Brain (organoid and tissue), 16 donors: ENCODE measurements at places on chromosomes 6 and 20. TPM values are rescaled to one million over a fixed set of nuclear protein-coding genes. Genes with fewer than 3 reads are reported as not detected.

DNA sequence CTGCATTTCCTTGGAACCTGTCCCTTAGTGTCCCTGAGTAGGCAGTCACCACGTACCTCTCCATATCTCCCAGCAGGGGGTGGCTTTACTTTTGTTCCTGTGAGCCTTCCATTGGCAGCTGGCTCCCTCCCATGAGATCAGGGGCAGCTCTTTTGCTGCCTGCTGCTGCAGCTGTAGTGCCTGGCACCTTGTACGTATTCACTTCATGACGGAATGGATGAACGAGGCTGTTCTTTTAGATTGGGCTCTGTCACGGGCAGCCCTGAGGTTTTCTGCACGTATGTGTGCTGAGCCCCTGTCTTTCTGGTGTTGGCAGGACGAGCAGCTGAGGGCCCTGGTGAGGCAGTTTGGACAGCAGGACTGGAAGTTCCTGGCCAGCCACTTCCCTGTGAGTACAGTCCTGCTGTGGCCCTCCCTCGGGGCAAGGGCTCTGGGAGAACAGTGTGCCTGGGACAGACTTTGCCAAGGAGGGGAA, 14.6 kb downstream of the MYBL2 start:
- DNase-seq: no peak

DNA sequence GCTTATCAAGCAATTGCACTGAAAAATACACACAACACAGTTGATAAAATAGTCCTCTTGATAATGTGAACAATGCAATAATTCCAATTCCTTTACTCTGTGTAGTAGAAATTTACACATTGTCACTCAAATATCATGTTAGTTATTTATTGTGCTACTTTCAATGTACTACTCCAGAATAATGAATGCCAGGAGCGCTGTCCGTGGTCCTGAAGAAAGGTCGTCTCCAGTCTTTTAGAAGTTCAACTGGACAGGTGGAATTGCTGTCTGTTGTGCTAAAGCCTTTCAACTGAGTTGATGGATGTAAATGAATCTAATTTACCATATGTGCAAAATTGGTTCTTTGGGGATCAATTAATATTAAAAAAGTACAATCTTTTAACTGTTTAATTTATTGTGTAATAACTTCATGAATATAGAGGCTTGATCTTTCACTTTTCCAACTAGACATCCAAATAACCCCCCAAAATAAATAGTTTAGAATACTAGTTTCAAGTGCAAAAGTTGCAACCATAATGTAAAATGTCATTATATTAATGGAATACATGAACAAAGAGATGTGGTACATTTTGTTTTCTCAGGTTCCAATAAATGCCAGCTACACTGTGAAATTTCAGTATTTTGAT, 3.2 kb downstream of the GRIK2 start:
- no peak for DNase-seq

Gene BHLHE23
- polyA plus RNA-seq: not detected

DNA sequence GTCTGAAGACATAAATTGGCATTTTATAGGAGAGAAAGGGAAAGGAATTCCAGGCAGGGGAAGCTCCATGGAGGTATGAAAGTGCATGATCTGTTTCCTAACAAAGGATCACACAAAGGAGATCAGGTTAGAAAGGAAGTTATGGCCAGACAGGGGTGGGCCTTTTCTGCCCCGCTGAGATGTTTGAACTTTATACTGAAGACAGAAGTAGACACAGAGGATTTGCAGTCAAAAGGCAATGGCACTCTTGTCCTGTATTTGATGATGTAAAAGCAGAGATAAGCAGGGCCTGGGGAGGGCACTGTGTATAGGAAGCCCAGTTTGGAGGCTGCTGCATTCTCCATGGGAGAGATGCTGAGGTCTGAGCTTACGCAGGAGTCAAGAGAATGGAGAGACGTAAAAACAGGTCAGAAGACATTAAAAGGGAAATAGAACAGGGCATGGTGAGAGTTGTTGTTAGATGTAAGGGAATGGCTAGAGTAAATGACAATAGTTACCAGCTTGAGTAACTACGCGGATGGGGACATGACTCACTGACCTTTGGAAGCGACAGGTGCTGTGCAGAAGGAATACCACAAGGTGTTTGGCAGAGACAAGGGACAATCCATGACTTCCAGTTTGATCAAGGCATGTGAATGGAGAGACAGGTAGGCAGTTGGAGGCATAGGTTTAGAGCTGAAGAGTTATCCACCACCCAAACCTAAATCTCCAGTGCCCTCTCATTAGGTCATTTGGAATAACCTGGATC, 190.6 kb upstream of the SASH1 start:
- DNase-seq: peak; percentile 90

Gene HAO1
- polyA plus RNA-seq: not detected

- DNase-seq: no peak
These were observed 53.2 kb downstream of the PTPN1 start for GRCh38 chr20:50563133-50563944.

- DNase-seq: no peak
These were observed 80.1 kb downstream of the UTRN start for GRCh38 chr6:144365271-144365670.

- no peak for DNase-seq
These were observed 46.1 kb downstream of the SYNJ2 start for GRCh38 chr6:158027590-158028285.

DNA sequence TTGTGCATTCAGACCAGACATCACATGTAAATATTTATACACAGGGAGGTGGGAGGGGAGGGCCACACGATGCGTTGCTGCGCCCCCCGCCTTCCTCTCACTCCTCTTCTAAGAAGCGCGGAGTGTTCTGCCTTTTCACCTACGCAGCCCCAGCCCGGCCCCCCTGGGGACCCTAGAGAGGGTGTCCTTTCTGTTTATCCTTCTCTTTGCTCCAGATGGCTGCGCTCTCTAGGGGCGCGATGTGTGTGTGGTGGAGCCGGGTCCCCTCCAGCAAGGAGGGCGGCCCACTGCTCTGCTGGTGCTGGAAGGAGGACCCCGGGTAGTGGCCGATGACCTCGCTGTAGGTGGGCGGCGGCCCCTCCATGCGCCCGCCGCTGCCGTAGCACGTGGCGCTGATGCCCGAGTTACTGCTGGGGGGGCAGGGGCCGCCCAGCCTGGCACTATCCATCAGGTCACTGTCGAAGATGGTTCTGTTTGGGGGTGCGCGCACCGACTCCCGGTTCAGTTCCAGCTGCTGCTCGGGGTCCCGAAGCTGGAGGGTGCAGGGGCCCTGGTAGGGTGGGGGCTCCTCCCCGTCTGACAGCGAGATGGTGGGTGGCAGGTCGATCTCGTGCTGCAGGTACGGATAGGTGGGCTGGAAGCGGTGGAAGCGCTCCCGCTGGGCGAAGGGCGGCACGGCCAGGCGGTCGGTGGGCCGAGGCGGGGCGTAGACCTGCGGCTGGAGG, 31.8 kb upstream of the ZBP1 start:
- no peak for DNase-seq

DNA sequence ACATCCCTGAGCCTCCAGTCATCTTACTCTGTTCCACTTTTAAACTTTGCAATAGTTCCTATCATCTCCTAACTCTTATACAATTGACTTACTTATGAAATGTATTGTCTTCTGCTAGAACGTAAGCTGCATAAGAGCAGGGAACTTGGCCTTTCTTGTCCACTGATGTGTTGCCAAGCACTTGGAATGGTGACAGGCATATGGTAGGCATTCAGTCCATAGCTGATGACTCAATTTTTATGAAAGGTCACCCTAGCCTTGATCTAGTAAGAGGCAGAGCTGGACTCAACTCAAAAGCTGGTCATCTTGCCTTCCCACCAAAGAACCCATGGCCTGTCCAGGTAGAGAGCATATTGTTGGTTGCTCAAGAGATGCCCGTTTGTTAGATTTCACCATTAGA, 82.4 kb upstream of the FAM184A start:
- DNase-seq: no peak

DNA sequence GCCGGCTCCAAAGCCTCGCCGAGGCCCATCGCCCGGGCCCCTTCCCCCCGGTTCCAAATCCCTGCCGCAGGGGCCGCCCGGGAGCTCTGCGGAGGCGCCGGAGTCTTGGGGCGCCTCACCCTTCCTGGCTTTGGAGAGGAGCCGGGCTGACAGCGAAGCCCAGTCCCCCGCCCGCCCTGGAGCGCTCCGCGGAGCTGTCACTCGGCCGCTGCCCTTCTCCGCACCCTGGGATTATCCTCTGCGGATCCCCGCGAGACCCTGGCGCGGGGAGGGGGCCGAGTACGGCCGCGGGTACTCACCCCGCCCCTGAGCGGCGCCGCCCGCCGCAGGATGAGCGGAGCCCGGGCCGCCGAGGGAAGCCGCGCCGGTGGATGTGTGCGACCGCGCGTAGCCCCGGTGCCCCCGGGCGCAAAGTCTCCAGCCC, 343 bp downstream of the SNAP91 start:
- no peak for DNase-seq

DNA sequence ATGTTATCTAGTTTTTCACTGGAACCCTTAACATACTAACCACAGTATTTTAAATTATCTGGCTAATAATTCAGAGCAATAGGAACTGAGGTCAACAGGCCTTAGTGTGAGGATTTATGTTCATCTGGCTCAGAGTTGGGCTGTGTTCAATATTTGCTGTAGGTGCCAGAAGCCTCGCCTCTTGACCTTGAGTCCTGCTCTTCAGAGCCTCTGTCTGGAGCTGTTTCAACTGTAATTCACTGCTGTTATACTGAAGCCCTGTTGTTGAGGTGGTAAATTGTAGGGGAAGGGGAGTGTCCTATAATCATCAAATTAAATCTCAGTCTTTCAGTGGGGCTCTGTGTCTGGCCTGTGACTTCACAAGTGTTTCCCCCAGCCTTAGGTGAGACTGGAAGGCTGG, 184.4 kb downstream of the CDH26 start:
- no peak for DNase-seq

DNA sequence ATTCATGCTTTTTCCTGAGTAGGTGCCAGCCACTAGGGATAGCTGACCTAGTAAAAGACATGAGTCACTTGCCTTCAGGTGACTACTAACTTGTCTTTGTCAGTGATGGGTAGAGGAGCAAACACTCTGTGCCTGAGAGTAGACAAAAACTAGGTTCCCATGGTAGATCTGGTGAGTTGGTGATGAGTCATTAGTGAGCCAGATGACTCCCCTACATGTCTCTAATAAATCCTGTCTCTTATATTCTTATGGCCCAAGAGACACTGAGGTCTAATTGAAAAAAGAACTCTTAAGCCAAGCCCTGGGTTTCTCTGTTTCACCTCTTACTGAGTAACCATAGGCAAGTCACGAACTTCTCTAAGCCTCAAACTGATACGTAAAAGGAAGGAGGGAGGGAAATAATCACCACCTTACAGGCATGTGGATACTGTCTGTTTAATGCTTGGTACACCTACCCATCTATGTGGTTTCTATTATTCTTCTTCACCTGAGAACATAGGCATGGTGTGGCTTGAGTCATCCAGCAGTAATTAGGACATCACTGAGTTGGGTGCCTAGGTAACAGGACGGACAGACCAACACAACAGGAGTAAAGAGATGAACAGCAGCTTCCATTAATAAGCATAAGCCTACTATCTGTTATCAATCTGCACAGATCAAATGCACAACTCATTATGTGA, 20.3 kb downstream of the TTPAL start:
- no peak for DNase-seq

DNA sequence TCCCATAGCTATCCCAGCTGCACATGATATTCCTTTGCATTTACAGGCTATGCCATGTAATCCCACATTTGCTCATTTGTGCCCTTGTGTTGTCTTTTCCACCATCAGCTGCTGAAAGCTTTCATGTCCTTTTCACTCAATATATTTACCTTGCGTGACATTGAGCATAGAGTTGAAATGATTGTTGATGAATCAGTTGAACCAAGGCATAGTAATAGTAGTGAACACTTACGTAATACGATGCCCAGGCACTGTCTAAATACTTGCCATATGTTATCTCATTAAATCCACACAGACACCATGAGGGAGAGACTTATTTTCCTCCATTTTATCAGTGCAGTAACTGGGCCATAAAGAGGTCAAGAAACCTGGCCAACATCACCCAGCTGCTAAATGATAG, 13.1 kb downstream of the RNF8 start:
- DNase-seq: no peak

- no peak for DNase-seq
These were observed 3.7 kb downstream of the TNFAIP3 start for GRCh38 chr6:137870744-137871247.

DNA sequence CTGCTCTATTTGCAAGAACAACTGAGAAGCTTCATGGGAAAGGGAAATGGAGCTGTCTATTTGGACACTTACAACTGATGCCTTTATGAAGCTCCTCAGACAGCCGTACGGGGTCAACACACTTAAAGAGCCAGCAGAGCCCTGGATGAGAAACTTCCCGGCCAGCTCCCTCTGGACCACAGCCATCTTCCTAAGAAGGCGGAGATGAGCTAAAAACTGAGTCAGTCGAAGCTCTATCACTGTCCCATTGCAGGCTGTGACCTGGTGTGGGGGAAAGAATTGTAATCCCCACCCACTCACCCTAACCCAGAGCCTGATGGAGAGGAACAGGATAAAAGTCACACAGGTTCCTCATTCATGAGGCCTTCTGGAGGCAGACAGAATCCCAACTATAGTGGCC, 360.4 kb upstream of the JARID2 start:
- no peak for DNase-seq

DNA sequence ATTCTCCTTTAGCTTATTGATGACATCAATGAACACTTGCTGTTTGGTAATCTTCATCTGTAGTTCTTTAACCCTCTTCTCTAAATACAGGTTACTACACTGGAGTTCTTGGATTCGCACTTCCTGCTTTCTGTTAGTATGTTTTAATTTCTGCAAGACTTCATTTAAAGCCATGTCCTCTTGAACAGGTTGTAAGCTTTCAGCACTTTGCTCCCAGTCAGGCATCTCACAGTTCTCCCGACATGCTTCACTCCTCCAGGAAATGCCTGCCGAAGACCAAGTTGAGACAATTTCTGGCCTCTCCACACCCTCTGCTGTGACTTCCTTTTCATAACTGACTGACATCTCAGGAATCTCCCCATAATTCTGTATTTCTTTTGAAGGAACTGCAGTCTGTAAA, 15.8 kb downstream of the CAGE1 start:
- no peak for DNase-seq

Gene RIN2
- polyA plus RNA-seq: 13.4 TPM

Gene HECA
- polyA plus RNA-seq: 10.7 TPM

DNA sequence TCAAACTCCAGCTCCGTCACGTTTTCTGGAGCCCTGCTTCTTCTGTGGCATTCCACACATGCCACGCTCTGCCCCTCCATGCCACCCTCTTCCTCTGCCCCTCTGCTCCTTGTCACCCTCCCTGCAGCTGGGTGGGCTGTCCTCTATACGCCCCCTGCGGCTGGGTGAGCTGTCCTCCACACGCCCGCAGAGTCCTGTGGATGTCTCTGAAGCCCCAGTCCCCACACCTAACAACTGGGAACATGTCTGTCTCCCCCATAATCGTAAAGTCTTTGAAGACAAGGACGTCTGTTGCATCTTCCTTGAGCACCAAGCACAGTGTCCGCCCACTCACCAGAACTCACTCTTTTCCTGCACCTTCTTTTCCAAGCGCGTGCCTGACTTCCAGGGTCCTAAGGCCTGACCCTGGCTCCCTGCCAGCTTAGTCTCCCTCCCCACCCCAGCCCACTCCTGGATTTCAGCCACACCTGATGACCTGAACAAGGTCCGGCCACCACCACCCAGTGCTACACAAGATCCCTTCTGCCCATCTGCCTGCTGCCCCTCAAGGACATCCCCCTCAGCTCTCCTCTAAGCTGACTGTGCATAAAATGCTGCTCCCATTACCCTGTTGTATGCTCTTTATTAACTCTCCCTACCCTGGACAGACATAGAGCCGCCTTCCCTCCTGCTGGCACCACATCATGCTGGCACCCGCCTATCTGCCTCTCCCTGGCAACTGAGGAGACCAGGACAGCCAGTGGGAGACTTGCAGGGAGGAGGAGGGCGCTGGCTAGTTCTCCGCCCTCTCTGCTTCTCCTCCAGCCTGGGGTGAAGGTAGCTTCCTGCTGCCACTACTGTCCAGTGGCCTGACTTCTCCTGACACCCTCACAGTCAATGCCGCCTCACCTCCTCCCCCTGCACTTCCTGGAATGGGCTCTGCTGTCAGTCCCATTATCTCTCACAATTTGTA, 10.7 kb upstream of the PRR18 start:
- DNase-seq: no peak
